ENCODE measurements at places on chromosomes 3 and 15.

DNA sequence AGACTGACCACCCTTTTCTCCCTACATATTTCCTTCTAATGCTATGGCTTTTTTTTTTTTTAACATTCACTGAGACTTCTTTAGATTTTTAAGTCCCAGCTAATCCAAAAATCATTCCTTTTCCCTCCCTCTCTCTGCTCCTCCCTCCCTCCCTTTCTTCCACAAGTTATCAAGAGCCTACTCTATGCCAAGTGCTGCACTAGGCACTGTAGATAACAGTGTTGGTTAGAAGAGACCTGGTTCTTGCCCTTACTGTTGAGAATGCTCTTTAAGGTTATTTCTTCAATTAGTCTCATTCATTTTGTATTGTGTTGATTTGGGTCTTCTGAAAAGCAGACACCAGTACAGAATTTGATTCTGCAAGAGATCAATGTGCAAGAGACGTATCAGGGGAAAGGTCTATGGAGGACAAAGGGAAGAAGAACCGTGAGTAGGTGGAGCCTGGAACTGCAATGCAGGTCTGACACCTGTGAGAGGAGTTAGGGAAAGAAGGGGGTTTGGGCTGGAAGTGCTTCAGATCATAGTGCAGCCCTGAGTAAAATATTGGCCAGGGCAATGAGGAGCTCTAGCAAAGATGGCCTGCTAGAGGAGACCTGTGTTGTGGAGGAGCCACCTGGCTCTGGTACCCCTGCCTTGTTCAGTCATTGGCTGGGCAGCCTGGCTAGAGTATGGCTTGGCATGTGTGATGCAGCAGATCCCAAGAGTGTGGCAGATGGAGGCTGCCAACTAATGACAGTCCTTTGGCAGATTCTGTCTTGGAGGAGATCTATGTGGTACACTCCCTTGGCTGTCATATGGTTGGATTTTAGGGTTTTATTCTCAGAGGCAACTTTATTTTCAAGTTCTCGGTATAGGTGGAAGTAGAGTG, 9.7 kb upstream of the PCOLCE2 start:
- no peak for DNase-seq

DNA sequence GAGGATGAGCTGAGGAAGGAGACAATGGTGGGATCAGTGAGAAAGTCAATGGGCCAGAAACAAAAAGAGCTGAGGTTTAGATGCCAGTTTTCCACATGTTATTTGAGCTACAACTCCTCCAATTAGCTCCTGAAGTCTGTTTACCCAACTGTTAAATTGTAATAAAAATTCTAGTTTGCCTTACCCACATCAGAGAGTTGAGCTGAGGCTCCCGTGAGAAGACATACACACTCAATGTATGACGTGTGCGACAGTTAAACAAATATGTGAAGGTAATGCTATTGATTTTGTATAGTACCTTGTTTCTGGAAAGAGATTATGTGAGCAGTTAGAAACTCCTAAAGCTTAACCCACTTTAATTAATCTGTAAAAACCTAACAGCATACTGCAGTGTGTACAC, 318.1 kb upstream of the GRM7 start:
- no peak for DNase-seq

GRCh38 chr3:190175490-190175889, 54.8 kb upstream of the P3H2 start:
- DNase-seq: no peak

DNA sequence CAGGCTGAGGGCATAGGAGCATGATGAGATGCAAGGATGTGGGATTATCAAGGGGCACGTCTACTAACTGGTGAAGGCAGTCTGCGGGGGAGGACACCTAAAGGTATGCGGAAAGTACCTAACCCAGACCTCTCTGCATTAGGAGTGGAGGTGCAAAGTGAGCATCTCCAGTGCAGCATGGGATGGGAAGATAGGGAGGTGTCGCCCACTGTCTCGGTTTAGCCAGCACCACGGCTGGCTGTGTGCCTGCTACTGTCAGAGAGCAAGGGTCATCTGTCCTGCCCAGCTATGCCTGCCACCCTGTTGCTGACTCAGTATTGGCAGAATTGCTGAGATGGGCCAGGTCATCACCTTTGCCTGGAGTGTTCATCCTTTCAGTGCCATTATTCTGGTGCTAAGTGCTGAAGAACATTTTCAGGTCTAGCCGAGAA, 40.1 kb downstream of the OXNAD1 start:
- no peak for DNase-seq

DNA sequence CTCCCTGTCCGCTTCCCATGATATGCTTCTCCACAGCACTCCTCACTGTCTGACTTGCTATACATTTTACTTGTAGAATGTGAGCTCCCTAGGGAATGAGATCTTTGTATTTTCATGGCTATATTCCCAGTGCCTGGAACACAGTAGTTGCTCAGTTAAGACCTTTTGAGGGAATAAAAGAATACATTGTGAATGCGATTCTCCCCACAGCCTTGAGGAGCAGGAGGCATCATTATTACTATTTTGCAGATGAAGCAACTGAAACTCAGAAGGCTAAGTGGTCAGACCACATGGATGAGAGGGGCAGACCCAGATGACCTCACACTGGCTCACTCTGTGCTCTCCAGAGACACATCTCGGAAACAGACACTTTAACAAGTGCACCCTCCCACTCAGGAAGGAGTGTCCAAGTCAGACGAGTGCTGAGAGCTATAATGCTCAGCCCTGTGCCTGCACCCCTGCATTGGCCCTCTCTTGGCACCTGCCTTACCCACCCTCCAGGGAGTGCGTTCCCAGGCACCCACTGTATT, 46.8 kb downstream of the SST start:
- DNase-seq: no peak

- no peak for DNase-seq
Measured at GRCh38 chr3:195151402-195151801, 119.6 kb downstream of the XXYLT1 start.

- no peak for DNase-seq
Measured at GRCh38 chr3:173065543-173065981, 75.5 kb downstream of the SPATA16 start.

DNA sequence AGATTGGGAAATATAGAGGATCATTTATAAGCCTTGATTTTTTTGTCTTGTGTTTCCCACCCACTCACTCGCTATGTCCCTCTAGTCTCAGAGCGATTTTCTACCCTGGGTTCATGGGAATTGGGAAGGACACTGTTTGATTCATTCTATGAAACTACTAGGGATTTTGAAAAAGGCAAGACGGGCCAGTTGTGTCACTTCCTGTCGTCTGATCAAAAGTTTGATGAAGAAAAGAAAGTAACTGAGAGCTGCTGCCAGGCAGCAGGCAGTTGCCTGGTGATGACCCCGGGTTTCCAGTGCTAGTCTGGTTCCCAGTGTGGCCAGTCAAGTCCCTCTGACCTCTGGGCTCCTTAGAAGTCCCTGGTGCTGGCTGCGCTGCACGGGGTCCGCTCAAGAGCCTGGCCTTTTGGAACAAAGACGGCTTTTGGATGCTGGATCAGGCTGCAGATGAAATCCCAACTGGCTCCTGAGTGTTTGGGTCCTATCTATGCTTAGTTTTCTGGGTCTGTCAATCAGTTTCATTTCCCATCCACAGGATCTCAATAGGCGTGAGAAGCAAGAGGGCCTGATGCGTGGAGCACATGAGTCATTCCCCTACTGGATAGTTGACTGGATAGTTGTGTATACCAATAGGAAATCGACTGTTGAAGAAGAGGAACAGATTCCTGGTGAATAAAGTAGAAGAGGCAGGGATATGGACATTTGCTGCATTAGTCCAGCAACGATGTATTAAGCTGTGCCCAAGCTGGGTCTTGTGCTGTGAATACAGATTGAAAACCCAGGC, 89.7 kb downstream of the EEFSEC start:
- no peak for DNase-seq

- DNase-seq: no peak
Measured at GRCh38 chr3:180563406-180563805, 38.6 kb upstream of the TTC14 start.

GRCh38 chr3:56833536-56833935, 31.8 kb upstream of the ARHGEF3 start:
- no peak for DNase-seq

- no peak for DNase-seq
Measured at GRCh38 chr15:91491101-91491950, 362.2 kb upstream of the SLCO3A1 start.

- DNase-seq: no peak
Measured at GRCh38 chr15:77504306-77504705, 83.6 kb downstream of the HMG20A start.

GRCh38 chr3:168051531-168052471, 43.9 kb downstream of the GOLIM4 start:
- DNase-seq: no peak

DNA sequence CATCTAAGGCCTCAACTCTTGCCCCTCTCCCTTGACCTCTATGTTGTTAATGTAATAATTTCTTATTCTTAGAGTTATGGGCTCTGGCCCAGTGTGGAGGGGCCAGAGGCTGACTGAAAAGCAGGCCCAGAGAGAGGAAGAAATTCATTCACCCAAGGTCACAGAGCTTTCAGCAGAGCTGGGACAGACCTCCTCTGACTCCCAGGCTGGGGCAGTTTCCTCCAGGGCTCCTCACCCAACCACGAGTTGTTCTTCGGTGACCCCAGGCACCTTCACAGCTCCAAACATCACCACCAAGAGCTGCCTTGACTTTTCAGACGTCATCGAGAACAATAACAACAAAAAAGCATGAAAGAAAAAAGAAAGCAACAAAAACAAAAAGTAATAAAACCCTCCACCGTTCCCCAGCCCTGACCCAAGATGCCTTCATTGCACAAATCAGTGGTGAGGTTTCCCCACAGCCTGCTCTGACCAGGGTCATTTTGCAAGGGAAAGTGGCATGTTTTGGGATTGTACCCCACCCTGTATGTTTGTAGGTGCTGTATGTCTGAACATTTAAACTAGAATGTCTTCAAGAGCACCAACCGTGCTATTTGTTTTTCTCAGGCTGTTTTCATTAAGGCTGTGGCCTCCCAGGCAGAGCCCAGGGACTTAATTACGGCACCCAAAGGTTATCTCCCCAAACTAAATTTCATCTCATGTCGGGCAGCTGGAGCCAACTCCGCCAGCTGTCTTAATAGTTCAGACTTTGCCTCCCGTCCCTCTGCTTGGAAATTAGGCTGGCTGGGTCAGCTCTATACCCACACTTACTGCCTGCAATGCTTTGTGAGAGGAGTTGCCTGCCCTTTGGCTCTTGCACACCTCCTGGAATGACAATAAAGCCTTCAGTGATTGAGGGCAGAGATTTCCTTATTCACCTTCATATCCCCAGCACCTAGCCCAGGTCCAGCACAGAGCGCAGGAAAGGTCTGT, 173.8 kb downstream of the RPLP1 start:
- DNase-seq: no peak

- no peak for DNase-seq
Measured at GRCh38 chr3:36447061-36447460, 66.8 kb downstream of the STAC start.

DNA sequence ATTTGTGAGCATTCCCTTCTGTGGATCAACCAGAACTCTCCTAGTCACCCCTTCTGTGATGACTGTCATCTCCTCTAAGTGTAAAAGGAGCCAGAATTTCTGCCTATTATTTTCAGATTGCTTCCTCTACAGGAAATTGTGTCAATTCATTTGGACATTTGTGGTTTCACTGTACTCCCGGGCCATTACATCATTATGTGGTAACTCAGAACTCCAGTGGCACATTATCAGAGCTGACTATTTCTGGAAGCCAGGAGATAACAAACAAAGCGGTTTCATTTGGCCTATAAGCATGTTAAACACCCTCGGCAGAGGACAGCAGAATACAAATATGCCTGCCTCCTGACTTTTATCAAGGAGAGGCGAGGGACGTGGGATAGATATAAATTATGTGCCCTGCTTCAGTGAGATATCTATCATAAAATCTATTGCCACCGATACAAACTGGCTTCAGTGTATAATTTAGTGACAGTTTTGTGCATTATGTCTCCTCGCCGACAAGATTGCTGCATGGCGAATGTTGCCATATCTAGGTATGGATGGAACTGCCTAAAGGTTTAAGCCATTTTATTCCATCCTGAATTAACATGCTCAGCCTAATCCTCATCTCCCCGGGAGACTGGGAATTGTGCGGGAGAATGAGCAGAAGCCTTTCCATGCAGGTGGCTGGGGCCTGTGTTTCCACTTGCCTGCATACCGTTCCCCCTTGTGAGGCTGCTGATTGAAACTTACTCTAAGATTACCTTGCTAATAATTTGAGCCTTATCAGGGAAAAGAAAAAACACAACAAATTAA, 193.4 kb upstream of the SEMA6D start:
- DNase-seq: no peak
